Fibroblast of mammary gland (primary cell): ENCODE measurements at places on chromosomes 3 and 15.
A peak's percentile ranks its signal among the peaks of the same experiment; 100 is the strongest.

GRCh38 chr15:43948691-43949325, 122.0 kb downstream of the WDR76 start:
- no peak for DNase-seq

GRCh38 chr15:33729653-33730052, 238.6 kb upstream of the CHRM5 start:
- peak; percentile 27 for DNase-seq

- DNase-seq: no peak
Observed at GRCh38 chr3:127774647-127775046, 47.7 kb downstream of the MGLL start.

- peak; percentile 64 for DNase-seq
Observed at GRCh38 chr3:25037049-25037547, 391.0 kb upstream of the RARB start.

GRCh38 chr15:78878356-78878755, 5.7 kb downstream of the MORF4L1 start:
- DNase-seq: peak; percentile 76

GRCh38 chr3:139281096-139281495, 62.7 kb upstream of the MRPS22 start:
- peak; percentile 83 for DNase-seq

DNA sequence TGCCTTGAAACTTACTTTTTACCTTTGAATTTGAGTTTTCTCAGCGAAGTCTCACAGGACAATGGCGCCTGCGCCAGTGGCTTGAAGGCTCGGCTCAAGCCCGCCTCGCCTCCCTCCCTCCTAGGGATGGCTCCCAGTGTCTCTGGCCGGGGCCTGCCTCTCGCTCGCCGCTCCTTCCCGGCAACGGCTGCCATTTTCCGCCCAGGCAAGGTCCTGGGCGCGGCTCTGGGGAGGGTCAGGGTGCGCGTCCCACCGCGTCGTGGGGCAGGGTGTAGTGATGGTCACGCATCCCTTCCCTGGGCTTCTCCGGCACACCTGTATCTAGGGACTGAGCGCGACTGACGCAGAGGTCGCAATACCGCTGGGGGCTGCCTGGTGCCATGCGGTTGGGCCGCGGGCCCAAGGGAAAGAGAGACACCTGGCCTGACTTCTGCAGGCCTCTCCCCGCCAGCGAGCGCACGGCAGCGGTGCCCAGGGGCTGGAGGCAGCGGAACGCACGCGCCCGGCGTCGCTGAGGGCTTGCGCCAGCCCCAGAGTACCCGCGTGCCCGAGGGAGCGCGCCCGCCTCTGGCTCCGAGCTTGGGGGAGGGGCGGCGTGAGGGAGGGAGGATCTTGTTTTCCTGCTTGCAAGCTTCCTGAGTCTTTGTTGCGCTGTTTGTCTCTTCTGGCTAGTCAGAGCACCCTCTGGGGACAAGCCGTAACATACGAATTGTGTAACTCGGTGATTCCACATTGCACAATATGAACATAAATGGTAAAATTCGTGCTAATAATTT, 20.7 kb upstream of the FEM1B start:
- DNase-seq: peak; percentile 95

DNA sequence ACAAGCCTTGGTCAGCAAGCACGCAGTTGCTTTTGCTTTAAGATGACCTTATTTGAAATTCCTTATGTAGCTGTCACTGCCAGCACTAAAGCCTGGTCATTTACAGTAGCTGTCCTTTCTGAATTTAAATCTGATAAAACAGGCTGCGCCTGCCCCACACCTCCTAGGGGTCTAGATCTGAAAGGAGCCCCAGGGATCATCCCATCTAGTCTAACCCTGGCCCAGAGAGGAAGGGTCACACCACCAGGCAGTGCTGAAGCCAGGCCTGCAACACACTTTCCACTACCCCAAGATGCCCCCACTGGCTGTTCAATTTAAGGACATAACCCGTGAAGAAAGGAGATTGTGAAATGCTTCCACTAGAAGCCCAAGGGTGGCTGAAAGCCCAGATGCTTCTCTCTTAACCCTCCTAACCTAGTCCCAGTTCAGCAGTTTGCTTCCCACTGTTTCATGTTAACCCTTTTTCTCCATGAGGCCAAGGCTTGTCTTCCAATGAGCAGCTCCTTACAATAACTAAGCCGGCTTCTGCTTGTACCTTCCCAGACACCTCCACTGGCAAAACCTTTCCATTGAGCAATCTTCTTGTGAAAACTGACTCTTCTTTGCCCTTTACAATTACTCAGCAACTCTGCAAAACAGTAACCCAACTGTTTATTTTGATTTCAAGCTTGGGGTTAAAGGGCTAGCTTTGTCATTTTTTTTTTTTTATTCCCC, 198.9 kb upstream of the LPP start:
- peak; percentile 96 for DNase-seq

DNA sequence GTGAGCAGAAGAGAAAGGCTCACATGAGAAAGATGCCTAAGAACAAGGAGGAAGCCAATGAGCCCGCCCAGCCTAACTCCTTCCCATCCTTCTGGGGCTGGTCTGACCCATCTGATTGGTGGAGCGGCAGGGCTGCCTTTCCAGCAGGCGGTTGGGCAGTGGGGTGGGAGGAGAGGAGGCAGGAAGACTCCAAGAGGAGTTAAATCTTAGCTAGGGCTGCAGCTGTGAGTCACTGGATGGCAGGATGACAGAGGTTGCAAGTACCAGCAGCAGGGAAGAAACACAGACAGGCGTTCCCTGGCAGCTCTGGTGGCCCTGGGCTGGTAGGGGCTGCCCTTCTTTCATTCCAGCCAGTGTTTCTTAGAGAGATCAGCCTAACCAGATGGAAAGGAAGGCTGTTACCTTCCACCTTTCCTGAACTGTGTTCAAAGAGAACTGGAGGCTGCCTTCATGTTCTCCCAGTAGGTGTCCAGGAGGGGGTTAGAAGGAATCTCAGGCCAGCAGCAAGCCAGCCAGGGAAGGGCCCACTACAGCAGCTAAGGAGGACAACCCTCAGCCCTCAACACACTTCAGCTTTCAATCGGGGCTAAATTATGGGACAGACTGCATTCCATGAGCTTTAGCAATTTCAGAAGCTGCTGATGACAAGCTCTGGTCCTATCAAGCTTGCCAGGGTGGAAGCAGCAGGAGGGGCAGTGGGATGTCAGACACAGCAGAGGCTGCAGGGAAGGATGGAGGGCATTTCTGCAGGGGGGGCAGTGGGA, 50.3 kb downstream of the CHSY1 start:
- DNase-seq: peak; percentile 99

DNA sequence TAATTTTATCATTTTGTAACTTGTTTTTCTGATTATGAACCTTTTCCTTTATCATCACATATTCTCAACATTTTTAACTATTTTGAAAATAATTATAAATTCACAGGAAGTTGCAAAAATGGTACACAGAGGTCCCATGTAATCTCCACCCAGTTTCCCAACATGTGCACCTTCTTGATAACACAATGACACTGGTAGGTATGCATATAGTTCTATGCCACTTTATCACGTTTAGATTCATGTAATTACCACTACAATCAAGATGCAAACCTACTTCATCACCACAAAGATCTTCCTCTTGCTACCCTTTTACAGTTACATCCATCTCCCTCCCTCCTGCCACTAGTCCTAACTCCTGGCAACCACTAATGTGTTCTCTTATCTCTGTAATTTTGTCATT, 413.9 kb downstream of the SHQ1 start:
- DNase-seq: no peak

DNA sequence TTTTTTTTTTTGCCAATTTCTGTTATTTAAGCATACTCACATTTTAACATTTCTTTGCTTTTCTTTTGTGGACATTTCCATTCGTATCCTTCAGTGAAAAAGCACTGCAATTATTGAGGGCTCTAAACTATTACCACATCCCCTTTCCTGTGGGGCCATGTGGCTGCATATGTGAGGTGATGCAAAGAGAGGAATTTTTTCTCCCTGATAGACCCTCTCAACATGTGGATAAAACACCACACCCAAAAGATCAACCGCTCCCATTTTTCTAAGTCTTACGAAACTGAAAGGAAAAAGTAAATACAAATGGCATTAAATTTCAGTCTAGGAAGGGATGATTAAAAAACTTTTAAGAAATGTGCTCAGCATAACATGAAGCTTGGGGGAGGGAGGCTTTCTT, 68.8 kb downstream of the DNAJC13 start:
- DNase-seq: peak; percentile 57

DNA sequence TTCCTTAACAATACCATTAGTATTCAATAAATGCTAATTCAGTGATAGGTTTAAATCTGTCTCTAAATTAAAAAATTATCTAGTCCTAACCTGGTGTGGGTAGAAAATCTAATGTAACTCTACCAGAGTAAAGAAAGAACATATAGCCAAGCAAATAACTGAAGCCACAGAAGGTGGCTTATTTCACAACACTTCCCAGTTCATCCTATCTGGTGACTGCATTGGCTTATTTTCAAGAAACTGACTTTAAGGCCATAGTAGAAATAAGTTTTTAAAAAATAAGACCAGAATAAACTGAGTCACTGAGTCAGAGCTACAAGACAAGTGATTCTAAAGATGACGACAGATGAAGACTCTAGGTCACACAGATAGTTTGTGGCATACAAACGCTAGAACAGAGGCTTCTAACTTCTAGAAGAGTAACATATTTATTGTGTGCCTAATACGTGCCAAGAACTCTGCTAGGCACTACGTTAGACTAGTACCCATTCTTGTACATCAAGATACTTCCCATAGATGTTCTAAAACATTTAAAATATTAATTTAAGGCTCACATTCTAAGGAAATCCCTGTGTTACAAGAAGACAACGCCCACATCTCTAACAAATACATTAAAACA, 25.9 kb downstream of the TMCC1 start:
- peak; percentile 49 for DNase-seq
